Breast epithelium (tissue), 4 donors: ENCODE measurements at places on chromosomes 5 and 9. TPM values are rescaled to one million over a fixed set of nuclear protein-coding genes. Genes with fewer than 3 reads are reported as not detected.

The UGT3A1 gene
- not detected for total RNA-seq

The PCDHB11 gene
- 2.3 TPM for total RNA-seq

The STC2 gene
- 502 TPM for total RNA-seq

The DBH gene
- total RNA-seq = not detected

The ZDHHC11B gene
- 4.8 TPM for total RNA-seq

The ARSK gene
- 11.4 TPM for total RNA-seq

The LPAR1 gene
- total RNA-seq = 138 TPM

The SEMA5A gene
- 25.9 TPM for total RNA-seq

The GABBR2 gene
- not detected for total RNA-seq

The SPATA9 gene
- not detected for total RNA-seq

The SLC25A2 gene
- total RNA-seq = 0.98 TPM

The HRCT1 gene
- 3.4 TPM for total RNA-seq

The ZDHHC11 gene
- total RNA-seq = 9.5 TPM

The PAEP gene
- not detected for total RNA-seq

The IFNA14 gene
- not detected for total RNA-seq

The RNF180 gene
- total RNA-seq = 16.2 TPM

The PCDHB15 gene
- total RNA-seq = 4.2 TPM

The ANKRD18A gene
- total RNA-seq = 4.3 TPM

The HAPLN1 gene
- not detected for total RNA-seq

The CCDC187 gene
- total RNA-seq = not detected

The KCNV2 gene
- not detected for total RNA-seq

The CBY3 gene
- total RNA-seq = not detected

The PCDHGB4 gene
- 5.3 TPM for total RNA-seq

The PDLIM4 gene
- total RNA-seq = 9.0 TPM

The LHX6 gene
- total RNA-seq = 1.8 TPM

The FPGS gene
- 108 TPM for total RNA-seq

The SUSD3 gene
- 52.4 TPM for total RNA-seq

The COMMD10 gene
- 57.8 TPM for total RNA-seq

The PHF24 gene
- 0.33 TPM for total RNA-seq
